ENCODE measurements at places on chromosomes 11 and 22.

GRCh38 chr11:70466154-70466553 is 67.8 kb downstream of the CTTN start:
- no peak for DNase-seq

DNA sequence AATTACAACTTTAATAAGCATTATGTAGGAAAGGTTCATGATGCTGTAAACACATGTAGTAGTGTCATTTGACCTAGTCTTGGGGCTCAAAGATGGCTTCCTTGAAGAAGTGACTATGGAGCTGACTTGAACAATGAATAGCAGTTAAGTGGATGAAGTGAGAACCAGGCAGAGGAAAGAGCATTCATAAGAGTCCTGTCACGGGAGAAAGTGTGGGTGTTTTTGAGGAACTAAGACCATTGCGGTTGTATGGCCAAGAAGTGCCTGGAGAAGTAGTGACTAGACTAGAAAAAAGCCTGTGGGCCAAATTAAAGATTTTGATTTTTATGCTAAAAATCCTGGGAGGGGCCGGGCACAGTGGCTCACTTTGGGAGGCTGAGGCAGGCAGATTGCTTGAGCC is 7.2 kb upstream of the IL18BP start:
- DNase-seq, result no peak

DNA sequence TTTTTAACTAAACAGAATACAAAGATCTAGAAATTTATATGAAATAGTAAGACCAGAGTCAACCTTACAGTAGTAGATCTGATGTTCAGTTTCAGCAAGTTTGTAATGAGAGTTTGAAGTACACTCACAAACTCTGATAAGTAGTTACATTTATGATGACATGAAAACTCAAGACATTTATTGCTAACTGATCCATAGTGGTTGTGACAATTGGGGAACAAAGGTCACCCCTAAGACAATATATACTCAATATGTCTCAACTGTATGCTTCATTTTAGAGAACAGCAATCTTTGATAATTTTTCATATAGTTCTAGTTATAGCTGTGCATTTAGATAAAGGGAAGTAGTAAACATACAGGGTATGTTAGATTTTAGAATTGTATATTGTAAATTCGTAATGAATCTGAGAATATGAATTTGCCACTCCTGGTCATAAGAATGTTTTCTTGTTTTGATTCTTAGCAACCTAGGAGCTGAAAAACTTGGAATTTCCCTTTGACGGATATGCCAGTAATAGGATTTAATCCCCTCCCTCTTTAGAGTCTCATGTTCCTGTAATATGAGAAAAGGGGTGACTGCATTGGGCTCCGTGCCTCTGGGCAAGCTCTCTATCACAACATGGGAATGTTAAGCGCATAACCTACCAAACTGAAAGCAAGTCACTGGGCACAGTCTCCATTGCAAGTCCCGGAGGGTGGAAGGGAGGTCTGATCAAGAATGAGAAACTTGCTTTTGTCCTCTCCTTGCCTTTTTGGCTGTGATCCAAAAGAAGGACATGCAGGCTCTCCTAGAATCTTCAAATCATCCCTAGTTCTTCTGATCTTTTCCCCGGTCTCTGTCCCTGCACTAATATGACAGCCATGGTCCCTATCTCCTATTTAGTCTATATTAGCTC is 11.4 kb downstream of the OR10D3 start:
- DNase-seq, result no peak

- no peak for DNase-seq
Observed at GRCh38 chr22:31626427-31627150, 35.4 kb downstream of the PISD start.

DNA sequence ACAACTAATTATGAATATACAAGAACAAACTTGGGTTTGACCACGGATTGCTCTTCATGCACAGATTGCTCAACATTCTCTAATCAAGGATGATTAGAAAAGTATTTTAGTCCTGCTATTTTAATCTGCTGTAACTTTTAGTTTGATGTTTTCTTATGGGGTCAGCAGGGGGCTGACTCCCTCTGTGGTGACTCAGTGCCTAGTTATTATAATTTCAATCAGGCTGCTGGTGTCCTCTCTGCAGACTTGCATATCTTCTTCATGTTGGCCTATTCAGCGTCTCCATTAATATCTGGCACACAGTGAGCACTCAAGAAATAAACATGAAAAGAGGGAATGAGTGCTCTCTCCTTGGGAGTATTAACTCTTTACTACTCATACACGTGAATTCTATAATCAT is 223.8 kb upstream of the DDI1 start:
- DNase-seq, result no peak

DNA sequence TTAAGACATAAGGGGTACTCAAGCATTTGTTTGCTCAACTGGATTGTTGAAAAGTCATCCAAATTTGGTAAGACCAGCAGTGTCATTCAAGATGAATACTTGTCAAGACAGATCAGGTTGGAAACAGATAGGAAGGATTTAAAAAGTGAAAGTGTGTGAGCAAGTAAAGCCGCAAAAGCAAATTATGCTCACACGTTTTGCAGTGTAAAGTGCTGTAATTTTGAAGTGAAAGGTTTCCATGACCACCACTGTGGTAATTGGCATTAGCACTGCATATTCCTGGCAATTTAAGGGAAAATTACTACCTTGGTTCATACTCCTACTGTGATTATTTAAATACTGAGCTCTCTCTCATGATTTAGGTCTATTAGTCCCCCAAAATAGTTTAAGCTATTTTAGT is 704.1 kb upstream of the CCDC179 start:
- no peak for DNase-seq

DNA sequence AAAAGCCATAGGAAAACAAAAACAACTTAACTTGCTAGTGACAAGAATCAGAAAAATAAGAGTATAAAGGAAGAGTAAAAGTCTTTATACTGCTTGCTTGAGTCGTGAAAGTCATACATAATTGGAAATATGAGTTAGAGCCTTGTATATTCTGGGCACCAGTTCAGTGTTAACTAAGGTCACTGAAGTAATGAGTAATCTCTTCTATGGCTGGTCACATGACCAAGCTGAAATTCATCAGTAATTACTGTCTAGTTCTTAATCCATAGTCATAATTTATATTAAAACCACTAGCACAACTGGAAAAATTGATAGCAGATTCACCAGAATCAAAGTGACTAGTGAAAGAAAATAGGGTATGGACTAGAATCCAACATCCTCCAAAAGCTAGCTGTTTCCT is 84.4 kb upstream of the SLC5A12 start:
- no peak for DNase-seq

DNA sequence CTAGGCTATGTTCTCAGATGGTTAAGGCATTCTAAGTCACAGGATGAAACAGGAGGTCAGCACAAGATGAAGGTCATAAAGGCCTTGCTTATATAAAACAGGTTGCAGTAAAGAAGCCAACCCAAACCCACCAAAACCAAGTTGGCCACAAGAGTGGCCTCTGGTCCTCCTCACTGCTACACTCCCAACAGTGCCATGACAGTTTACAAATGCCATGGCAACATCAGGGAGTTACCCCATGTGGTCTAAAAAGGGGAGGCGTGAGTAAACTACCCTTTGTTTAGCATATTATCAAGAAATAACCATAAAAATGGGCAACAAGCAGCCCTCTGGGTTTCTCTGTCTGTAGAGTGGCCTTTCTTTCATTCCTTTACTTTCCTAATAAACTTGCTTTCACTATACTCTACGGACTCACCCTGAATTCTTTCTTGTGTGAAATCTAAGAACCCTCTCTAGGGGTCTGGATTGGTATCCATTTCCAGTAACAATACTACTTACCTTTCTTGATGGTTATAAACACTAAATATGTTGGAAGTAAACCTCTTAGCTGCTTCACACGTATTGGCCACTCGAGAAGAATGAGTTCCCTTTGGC is 1237.9 kb downstream of the FAM181B start:
- DNase-seq, result no peak

DNA sequence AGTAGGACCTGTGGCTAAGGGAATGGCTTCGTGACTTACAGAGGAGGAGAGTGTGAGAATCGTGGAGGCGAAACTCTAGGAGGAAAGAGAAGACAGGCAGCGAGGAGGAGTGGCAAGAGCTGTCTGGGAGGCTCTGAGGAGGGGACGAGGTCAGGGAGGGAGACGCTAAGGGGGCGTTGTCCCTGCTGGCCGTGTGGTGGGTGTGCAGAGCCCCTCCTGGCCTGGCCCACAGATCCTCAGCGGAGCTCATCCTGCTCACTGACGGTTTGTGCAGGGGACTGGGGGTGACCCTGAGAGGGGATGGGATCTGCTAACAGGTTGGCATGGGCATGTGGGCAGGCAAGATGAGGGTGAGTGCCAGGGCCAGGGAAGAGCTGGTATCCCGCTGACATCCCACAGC is 56.5 kb upstream of the PRR5 start:
- no peak for DNase-seq

DNA sequence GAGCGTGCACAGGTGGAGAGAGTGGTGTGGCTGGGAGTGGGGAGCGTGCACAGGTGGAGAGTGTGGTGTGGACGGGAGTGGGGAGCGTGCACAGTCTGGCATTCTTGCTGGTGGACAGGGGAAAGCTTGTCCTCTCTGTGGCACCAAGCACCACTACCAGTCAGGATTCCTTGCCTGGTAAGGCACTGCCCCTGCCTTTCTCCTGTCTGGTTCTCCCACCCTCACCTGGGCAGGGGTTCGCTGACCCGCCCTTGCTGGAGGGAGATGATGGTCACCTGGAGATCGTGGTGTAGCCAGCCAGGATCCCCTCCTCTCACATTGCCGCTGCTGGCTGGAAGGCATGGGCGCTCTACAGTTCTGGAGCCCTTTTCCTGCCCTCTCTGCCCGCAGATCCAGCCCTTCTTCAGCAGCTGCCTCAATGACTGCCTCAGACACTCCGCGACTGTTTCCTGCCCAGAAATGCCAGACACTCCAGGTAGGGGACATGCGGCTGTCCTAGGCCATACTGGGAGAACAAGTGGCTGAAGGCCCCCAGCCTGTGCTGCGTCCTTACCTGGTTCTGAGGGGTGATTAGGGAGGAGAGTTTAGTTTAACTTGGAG is 16.7 kb downstream of the TMEM121B start:
- DNase-seq, result no peak

DNA sequence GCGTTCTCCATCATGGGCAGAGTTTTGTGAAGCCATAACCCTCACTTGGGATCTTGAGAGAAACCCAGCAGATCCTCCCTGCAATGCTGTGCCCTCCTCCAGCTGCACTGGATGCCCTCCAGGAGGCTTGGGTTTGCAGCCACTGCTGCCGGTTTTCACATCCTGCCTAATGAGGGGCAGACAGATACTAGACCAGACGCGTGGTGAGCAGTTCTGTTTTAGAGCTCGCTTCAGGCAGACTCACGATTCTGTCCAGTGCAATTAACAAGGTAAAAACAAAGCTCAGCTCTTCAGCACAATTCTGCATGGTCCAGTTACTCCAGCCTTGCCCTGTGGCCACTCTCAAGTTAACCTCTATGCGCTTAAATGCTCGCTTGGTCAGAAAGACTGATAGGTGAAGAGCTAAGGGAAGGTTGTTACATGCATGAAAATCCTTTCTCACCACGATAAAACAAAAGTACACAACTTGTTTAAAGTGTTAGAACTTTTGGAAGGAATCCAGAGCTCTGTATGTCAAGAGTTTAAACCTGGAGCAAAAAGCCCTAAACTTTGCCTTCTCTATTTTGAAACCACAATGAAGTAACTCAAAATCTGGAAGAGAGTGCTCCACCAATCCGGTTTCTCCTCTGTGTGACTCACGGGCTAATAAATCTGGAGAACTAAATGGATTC is 292.3 kb upstream of the FAT3 start:
- no peak for DNase-seq

DNA sequence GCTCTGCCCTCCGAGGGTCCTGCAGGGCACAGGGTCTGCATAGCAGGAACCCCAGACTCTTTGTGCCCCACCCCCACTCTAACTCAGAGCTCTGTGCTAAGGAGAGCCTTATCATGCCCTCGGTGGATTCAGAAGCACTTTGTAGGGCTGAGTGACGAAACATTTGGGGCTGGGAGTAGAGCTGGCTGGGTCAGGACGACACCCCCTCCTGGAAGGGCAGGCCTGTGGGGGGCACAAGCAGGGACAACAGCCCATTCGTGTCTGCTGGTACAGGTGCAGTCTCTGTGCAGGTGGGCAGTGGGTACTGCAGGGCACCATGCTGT is 8.9 kb downstream of the APOBEC3A start:
- DNase-seq, result no peak

- DNase-seq, result no peak
Observed at GRCh38 chr11:106137061-106137460, 59.6 kb downstream of the AASDHPPT start.

DNA sequence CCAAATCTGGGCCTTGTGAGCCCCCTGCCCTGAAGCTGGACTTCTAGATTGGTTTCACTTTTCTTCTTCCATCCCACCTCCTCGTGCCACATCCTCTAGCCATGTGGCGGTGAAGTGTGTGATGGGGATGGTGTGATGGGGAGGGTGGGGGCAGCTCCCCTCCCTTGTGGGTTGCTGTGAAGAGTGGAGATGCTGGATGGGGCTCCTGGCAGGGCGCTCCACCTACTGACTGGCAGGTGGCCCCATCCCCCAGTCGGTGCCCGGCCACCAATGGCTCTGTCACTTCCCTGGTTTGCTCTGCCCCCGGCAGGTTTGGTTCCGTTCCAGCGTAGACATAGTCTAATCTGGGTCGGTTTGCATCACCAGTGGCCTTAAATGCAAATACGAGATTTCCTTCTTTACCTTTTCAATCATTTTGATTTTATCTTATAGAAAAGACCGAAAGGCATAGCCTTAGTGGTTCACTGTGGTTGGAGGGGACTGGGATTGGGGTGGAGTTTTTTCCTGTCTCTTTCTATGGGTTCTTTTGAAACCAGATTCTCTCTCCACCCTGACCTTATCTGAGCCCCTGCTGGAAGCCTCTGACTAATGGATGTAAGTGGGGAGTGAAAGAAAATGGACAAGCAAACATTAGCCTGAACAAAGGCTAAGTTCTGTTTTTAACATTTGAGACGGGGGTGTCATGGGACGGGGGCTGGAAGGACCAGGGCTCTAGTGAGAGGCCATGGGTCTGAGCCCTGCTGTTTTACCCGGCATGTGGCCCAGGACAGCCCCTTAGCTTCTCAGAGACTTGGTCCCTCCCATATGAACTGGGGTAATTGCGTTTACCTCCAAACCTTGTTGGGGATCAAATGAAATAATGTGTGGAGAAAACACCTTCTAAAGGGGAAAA is 149.3 kb downstream of the CACNA1I start:
- no peak for DNase-seq

- no peak for DNase-seq
Observed at GRCh38 chr11:78833237-78833636, 258.6 kb upstream of the NARS2 start.

DNA sequence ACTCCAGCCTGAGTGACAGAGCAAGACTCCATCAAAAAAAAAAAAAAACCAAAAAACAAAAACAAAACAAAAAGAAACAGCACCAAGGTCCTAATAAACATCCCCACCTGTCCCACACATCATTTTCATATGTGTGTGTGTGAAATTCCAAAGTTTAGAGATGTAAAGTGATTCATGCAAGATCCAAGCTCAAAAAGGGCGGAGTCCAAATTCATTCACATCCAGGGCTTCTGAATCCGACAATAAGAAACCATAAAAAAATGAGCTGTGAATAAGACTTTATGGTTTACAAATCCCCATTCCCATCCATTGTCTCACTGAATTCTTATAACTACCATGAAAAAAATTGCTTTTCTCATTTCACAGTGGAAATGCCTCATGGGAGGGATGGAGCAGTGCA is 30.9 kb upstream of the IGSF22 start:
- no peak for DNase-seq

- DNase-seq, result no peak
Observed at GRCh38 chr11:75184757-75185425, 34.0 kb downstream of the SLCO2B1 start.

Data from activated CD8-positive, alpha-beta memory T cell treated with anti-CD3 and anti-CD28 coated beads for 1 hour (primary cell).